ENCODE measurements at places on chromosomes 16 and 17.

DNA sequence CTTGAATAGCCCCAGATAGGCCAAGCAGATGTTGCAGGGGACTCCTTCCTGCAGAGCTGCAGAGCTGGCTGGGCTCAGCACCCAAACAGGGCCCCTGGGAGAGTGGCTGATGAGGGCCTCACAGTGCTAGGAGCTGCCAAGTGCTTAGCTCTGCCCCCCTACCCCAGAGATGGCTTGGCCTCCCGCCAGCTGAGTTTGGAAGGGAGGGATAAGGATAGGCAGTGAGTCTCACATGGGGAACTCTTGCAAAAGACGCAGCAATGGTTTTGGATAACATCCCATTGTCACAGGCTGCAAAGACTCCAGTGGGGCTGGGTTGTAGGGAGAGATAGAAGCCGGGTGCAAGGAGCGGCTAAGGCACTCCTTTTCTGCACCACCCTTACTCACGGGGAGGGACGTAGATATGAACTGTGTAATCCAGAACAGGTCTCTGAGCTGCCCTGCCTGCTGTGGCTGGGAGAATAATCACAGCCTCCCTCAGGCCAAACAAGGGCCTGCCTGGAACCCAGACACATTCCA is 52.9 kb upstream of the MAF start:
- no peak for DNase-seq

GRCh38 chr16:3480901-3481695 is 14.2 kb downstream of the C16orf90 start:
- no peak for DNase-seq

- DNase-seq: no peak
Observed at GRCh38 chr16:78396673-78397072, 297.2 kb downstream of the WWOX start.

GRCh38 chr17:8732406-8733085 is 12.1 kb downstream of the CCDC42 start:
- no peak for DNase-seq

DNA sequence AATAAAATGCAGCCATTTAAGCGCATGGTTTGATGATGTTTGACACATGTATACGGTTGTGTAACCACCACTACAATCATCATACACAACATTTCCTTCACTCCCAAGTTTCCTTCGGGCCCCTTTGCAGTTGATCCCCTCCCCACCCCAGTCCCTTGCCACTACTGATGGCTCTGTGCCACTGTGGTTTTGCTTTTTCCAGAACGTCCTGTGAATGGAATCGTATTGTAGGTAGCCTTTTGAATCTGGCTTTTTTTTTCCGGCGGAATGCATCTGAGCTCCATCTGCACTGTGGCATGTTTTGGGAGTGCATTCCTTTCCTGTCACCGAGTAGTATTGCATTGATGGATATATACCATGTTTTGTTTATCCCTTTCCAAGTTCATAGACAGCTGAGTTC is 15.1 kb upstream of the MAP2K3 start:
- no peak for DNase-seq

- DNase-seq: no peak
Observed at GRCh38 chr17:27807567-27808470, 7.5 kb upstream of the NOS2 start.

DNA sequence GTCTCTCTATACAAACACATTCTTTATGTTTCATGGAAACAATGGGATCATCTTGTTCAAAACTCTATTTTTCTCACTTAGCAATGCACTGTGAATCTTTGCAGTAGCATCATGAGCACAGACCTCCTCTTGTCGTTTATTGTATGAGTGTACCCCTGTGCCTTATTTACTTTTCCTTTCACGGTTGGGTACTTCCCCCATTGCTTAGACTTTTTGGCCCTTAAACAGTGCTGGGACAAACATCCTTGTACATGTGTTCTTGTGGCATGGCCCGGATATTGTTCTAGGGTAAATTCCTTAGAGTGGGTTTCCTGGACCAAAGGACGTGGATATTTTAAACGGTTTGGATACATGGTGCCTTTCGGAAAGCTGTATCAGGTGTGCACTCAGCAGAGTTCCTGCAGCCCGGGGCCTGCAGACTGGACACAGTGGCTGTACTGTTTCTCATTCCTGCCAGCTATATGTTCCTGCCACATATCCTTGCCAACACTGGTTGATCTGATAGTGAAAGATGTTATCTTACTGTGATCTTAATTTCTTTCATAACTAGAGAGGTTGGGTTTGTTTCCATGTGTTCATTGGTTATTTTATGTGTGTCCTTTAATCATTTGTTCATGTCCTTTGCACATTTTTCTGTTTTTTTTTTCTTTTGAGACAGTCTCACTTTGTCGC is 111.1 kb downstream of the OR1D5 start:
- DNase-seq: no peak

- DNase-seq: no peak
Observed at GRCh38 chr17:1362964-1363363, 37.1 kb downstream of the YWHAE start.

DNA sequence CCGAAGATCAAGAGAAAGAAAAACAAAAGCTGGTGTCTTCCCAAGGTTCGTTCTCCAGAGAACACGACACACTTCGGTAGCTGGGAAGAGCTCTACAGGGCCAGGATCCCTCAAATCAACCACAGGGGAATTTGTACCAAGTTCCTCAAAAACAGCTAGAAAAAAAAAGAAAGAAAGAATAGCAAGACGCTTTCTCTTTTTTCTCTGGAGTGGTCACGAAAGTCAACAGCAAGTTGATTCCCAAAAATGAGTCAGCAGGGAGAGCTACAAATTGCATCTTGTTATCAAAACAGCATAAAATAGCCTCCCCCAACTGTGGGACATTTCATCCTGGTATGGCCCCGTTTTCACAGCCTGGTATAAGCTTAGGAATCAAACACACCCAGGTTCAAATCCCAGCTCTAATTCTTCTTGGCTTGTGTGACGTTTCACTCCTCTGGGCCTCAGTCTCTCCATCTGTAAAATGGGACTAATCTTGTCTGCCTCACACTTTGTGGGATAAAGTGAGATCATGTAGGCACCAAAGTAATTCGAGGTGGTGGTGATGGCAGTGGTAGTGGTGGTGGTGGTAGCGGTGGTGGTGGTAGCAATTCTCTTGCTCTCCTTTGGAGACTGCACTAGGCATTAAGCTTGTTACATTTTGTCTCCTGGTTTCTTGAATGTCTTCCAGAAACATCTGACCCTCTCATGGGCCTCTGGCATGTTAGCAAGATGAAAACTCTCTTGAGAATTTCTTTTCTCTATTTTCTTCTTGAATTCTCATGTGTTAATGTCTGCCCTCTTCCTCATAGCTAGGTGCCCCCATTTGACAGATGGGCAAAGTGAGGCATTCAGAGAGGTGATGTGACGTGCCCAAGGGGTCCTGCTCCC is 988 bp upstream of the IL21R start:
- DNase-seq: no peak

DNA sequence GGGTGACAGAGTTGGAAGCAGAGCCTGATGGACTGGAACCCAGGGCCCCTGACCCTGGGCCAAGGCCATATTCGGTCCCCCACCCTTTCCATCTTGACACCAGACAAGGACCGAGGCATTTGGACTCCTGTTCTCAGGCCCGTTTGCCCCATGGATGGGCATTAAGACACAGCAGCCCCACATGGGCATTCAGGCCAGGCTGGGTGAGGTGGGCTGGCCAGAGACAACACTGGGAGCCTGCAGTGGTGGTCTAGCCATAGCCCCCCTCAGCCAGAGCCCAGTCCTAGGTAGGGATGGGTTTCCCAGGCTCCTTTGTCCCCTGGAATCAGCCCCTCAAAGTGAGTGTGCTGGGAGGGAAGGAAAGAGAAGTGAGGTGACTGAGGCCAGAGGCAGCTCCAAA is 1.6 kb downstream of the PDK2 start:
- no peak for DNase-seq

Measured in type B pancreatic cell (in vitro differentiated cells).